CD4-positive, alpha-beta T cell treated with Interleukin-10 for 1 hour (primary cell): ENCODE measurements at places on chromosomes 1 and 21.

DNA sequence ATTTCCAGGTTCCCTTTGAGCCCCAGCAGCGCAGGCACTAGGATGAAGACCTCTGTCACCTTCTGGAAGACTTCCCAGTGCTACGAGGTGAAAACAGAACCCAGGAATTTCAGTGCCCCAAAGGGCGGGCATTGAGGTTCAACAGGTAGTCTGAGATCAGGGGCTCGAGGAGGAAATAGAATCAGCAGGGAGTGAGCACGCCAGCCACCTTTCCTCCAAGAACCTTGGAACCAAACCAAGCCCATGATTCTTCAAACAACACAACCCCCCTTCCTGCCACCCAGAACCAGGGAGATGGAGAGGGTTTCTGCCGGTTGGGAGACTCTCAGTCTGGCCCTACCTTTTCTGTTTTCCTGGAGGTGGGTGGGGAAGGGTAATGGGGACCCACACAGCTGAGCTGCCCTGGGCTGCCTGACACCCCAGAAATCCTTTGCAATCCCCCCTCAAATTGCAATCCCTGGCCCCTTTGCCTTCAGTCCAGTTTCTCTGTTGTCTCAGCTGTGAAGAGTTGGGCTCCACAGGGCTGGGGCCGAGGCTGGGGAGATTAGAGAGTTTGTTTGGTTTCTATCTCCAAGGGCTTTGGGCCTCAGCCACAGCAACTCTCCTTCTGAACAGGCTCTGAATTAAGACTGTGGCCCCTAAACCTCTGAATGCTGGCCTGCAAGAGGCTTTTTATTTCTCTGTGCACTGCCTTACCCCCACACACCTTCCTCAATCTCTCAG, 11.9 kb downstream of the SLC41A1 start:
- no peak for DNase-seq

DNA sequence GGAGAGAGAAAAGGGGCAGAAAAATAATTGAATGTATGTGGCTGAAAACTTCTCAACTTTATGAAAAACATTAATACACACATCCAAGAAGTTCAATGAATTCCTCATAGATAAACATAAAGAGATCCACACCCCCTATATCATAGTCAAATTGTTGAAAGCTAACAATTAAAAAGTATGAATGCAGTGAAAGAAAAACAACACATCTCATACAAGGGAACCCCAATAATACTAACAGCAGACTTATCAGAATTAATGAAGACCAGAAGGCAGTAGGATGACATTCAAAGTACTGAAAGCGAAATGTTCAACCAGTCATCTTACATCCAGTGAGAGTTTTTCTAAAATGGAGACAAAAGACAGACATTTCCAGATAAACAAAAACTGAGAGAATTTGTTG, 134.4 kb downstream of the FMN2 start:
- no peak for DNase-seq

DNA sequence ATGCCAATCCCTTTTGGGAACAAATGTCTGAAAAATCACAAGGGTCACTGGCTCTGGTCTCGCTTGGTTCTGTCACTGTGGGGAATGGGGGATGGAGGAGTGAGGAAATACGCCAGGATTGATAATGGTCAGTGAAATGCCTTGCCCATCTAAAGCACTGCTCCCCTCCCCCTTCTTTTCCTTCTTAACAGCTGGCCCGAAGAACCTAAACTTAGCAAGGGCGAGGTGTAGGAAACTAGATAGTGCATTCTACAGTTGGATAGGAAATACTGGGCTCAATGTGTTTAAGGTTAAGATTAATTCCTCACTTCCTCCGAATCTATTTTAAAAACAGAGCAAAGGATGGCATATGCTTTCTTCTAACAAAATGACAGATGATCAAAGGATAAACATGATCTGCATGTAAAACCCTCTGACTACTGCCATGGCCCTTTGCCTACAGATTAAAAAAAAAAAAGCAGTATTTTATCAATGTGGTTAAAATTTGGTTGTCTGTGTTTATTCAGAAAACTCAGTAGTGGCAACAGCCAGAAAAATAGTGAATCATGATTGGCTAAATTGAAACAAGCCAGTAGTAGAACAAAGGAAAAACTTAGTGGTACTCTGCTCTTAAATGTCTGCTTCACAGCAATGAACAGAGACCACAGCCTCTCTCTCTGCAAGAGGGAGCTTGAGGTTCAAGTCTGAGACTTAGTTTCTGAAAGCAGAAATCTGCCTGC, 86.1 kb upstream of the VAV3 start:
- DNase-seq: no peak

- DNase-seq: no peak
Observed at GRCh38 chr1:61343734-61344420, 261.5 kb downstream of the NFIA start.

DNA sequence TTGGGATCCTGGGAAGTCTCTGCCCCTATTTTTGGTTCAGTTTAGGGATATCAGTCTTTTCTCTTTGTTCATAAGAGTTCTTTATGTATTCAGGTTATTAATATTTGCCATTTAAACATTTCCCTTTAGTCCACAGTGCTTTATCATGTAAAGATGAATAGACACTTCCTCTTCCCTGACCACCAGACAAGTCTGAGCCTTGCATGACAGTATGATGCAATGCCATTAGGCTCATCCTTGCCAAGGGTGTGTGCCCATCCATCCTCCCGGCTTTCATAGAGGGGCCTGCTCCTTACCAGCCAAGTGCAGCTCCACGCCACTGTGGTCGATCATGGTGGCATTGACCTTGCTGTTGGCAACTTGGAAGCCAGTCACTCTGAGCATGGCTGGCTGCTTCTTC, 52.1 kb downstream of the ZSCAN20 start:
- no peak for DNase-seq

GRCh38 chr1:38127428-38127827, 80.8 kb upstream of the POU3F1 start:
- no peak for DNase-seq

GRCh38 chr1:175632667-175633066, 110.7 kb downstream of the TNR start:
- no peak for DNase-seq

DNA sequence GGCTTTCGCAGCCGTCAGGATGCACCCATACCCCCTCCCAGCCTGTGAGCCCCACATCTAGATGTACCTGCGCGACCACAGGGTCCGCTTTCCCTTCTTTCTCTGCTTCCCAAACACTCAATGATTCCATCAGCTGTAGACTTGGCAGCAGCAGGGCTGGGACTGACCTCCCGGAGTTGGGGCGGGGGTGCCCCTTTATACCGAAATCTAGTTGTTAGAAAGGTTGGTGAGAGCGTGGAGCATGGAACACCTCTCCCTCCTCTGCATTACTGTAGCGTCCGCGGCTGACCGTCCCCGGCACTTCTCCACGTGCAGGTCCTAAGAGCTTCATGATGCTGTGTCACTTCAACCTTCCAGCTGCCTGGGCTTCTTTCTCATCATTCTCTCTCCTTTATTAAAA, 21.1 kb upstream of the ACTRT2 start:
- DNase-seq: no peak

DNA sequence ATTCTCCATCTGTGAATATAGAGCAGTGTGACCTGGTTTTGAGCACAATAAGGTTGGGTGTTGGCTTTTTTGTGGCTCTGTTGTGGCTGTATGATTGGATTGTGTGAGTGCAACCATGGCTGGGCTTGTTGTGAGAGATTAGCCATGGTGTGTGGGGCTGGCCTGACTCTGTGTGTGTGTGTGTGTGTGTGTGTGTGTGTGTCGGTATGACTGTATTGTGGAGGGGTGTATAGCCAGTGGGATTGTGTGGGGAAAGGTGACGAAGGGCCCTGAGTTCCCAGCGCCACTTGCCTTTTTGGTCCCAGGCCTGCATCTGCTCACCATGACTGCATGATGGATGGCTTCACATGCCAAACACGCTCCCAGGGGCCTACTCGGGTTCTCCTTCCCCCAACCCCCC, 5.9 kb upstream of the SLC6A9 start:
- DNase-seq: no peak

DNA sequence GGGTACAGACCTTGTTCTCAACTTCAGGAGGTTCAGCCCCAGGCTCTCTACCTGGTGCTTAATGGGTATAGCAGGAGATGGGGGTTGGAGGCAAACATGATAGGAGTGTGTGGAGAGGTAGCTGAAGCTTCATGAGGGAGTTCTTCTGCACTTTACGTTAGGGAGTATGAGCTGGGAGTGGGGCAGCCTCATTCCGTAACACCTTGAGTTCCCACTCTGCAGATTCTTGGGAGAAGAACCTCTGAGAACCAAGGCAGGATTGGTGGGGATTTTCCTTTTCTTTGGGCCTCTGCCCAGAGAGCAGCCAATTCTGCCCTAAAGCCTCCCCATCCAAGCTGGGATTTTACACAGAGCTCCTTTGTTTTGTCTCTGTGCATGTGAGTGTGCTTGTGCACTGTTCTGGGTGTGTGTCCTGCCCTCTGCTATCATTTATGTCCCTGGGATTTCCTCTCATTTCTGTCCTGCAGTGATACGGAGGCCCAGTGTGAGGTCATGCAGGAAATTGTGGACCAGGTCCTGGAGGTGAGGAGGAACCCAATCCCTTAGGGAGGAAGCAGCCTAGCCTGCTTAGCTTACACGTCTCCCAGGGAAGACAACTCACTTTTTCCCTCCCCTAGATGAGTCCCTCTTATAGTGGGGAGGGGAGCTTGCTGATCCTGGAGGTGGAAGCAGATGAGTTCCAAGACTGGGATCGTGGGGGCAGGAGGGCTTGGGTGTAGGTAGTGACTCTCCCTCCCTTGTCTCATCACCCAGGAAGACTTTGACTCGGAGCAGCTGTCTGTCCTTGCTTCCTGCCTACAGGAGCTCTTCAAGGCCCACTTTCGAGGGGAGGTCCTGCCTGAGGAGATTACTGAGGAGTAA, 11.6 kb upstream of the SLC27A3 start:
- DNase-seq: no peak

DNA sequence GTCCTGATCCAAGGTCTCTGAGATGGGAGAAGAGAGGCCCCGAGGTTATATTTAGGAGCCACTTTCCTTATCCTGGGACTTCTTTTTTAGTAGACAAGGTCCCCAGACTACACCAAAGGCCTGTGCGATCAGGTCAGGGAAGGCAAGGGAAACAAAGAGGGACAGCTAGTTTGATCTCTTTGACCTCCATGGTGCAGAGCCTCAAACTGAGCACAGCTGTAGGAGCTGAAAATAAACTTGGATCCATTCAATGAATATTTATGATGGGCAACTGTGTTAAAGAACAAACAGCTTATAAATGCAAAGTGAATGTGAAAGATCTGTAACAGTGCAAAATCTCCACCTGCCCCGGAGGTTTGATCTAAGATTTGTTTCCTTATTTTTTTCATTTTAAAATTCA, 256.6 kb downstream of the DYRK1A start:
- DNase-seq: no peak

DNA sequence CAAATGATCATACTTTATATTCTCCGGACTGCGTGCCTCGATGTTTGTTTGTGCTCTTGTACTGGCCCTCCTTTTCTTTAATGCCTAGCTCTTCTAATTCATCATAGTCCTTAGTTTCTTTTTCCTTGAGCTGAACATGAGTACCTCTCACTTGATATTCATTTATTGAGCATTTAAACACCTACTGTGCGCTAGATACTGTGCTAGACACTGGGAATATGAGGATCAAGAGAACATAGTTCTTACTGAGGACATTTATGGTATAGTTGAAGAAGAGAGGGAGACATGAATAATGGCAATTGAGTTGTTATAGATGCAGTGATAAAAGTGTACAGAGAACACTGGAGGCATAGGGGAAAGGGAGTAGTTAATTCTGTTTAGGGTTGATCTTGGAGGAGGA, 22.0 kb downstream of the SUCO start:
- no peak for DNase-seq

GRCh38 chr1:41533731-41534080, 49.2 kb upstream of the EDN2 start:
- DNase-seq: no peak

- DNase-seq: no peak
Observed at GRCh38 chr21:15794277-15794912, 64.6 kb downstream of the USP25 start.
